ENCODE measurements at places on chromosomes 12 and 14.

- no peak for DNase-seq
Observed at GRCh38 chr14:105192866-105193731, 12.0 kb upstream of the NUDT14 start.

GRCh38 chr12:84413656-84414055 lies 498.9 kb downstream of the SLC6A15 start:
- DNase-seq: no peak

DNA sequence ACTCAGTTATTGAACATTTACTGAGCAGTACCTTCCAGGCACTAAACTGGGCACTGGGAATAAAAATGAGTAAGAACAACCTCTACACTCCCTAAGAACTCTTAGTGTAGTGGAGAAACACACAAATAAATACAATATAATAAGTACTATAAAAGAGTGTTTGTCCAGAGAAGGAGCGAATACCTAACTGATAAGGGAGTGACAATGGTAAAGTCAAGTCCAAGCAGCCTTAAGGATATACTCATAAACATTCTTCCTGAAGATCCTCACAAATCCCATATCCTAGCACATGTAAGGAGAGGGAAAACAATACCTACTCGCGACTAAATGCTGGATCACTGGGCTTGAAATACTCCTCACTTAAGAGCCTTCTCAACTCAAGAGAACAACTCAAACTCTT lies 32.8 kb downstream of the SPTLC2 start:
- no peak for DNase-seq

GRCh38 chr12:3335078-3335487 lies 155.9 kb upstream of the PRMT8 start:
- DNase-seq: no peak

DNA sequence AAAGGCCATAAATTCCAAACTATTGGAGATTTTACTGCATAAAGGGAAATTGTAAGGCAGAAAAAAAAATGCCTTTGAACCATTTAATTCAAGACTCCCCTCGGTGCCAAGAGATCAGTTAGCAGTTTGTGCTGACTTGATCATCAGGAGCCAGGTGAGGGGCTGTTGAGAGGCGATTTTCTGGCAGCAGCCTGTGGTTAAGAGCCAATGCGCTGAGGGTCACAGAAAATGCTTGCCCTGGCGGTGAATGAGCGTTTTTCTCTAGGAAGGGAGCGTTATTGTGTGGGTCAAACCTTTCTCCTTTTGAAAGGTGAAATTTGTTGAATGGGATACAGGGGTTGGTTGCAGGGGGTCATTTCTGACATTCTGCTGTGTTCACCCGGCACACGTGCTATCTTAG lies 4.7 kb downstream of the SRRM4 start:
- no peak for DNase-seq

- peak; percentile 35 for DNase-seq
Observed at GRCh38 chr12:62191491-62192179, 68.6 kb upstream of the USP15 start.

DNA sequence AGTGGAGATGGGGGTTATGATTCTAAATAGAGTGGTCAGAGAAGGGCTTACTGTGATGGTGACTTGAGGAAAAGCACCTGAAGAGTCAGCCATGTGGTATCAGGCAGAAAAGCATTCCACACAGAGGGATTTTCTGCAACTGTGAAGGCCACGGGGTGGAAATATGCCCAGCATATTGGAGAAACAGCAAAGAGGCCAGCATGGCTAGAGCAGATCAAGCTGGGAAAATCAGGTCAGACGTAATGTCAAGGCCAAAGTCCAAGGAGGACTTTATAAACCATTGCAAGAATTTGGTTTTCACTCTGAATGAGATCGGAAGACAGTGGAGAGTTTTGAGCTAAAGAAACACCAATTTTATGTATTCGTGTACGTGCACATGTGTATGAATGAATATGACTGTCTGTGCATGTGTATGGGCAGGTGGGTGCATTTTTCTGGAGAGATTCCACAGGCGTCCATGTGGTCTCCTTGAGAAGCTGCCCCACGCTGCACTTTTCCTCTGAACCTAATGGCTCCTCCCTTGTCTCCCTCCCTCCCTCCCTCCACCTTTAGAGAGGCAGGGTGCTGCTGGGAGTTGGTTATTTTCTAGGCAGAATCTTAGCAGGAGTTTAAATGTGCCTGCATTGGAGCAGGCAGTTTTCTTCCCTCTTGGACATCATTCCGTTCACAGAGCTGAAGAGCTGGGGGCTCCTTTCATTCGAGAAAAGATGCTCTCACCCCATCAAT lies 97.4 kb upstream of the PPP4R3A start:
- no peak for DNase-seq

- DNase-seq: no peak
Observed at GRCh38 chr14:104784218-104784568, 11.4 kb downstream of the AKT1 start.

DNA sequence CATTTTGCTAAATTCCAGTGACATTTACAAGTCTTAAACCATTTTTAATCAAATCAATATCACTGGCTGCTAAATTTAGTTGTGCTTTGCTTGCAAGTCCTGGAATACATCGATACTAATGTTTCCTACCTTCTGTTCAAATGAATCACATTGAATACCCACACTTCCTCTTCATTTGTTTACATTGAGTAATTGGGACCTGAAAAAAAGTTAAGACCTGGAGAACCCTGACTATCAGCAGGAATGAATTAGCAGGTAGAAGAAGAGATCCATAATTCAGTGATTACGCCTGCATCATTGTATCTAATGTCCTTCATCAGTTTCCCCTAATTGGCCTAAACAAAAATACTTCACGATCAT lies 369.3 kb downstream of the ETNK1 start:
- no peak for DNase-seq

DNA sequence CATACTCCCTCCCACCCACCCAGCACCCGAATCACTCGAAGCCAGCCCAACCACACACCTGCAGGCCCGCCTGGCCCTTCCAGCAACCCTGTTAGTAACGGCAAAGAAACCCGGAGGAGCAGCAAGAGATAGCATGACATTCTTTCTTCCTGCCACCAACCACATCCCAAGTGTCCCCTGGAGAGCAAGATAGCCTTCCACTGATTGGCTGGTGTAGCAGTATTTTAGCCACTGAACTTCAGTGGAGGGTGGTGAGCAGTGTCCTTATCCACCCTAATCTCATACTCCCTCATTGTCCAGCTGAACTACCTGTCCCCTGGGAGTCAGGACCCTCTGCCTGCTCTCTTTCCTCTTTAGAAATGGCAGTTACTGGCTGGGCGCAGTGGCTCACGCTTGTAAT lies 769 bp upstream of the SLC39A5 start:
- no peak for DNase-seq

DNA sequence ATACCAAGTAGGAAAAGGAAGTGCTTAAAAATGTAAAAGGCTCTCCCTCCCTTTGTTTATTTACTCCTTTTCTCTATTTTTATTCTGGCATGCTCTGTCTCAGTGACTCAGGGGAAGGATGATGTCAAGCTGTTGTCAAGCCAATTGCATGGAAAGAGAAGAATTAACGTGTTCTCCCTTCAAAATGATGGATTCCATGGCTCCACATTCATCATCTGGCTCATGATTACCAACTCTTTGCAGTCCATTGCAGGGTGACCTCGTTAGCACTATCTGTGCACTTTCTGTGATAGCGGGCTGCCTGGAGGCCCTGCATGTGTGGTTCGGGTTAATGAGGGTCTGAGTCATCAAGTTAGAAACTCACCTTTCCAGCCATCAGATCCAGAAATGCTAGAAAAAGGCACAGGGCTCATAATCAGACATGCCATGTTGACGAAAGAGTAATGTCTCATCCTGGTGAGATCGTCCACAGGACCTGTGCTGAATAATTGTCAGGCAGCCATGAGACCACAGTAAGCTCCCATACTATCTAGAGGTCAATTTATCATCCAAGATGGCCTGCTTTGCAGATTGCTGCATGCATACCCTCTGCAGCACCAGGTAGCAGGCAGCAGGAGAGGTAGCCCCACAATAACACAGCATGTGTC lies 79.2 kb upstream of the BTG1 start:
- no peak for DNase-seq

GRCh38 chr14:60722357-60723115 lies 1.6 kb downstream of the SIX4 start:
- peak; percentile 34 for DNase-seq

DNA sequence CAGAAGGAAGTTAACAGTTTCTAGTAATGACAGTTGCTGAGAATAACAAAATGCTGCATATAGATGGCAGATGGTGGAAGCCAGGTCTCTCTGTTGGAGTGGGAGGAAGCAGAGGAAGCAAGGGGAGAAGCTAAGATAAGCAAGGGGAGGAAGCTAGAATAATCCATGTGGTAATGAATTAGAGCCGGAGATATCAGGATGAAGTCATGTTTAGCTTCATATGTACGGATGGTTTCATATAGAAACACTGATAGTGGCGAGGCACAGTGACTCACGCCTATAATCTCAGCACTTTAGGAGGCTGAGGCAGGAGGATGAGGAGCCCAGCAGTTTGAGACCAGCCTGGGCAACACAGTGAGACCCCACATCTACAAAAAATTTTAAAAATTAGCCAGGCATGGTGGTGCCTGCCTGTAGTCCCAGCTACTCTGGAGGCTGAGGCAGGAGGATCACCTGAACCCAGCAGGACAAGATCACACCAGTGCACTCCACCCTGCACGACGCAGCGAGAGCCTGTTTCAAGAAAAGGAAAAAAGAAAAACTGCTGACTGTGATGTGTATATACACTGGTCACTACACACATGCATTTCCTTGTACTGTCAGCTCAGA lies 49.2 kb downstream of the ANAPC7 start:
- no peak for DNase-seq

DNA sequence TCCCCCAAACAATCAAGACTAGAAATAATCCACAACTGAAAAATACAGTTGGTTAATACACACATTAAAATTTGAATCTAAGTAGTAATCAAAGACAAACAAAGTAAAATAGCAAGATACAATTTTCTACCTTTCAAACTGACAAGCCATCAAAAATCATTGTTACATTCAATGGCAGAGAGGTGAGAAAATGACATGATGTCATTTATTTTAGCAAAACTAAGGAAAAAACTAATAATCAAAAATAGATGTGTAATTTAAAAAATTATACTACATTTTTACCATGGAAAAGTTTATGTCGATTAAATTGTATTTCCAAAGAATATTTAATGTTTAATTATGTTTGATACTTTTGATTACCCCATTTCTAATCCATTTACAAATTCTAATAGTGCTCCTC lies 59.7 kb downstream of the NOVA1 start:
- DNase-seq: no peak

DNA sequence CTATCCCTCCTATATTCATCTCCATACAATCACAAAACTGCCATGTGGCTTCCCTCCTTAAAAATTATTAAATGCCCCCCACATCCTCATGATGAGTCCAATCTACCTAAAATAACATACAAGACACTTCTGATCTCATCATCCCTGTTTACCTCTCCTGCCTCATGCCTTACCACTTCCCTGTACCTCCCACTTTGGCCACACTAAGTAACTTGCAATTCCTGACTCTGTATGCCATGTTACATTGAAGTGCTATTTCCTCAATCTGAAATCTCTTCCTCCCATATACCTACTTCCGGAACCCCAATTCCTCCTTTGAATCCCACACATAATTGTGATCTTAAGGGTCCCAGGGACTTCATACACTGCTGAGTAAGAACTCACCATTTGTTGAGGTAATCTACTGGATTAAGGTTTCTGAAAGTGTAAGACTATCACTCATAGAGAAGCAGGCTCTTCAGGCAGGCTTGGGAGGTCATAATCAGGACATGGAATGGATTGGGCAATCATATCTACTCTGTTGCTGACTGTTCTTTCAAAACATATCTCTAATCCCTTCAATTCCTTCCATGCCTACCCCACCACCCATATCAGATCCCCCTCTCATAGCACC lies 117.6 kb upstream of the PLEKHG7 start:
- no peak for DNase-seq

DNA sequence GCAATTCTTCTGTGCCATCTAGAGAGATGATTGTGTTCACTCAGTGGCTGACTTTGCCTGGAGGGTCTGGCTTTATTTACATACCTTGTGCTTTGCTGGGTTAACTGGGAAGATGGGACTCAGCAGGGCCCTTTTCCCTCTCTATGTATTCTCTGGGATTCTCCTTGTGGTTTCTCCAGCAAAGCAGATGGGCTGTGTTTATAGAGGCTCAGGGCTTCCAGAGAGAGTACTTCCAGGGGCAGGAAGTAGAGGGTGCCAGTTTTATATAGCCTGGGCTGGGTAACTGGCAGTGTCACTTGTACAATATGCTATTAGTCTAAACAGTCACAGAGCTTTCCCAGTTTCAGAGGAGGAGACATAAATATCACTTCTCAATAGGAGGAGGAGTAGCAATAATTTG lies 509.9 kb downstream of the DIO2 start:
- no peak for DNase-seq

DNA sequence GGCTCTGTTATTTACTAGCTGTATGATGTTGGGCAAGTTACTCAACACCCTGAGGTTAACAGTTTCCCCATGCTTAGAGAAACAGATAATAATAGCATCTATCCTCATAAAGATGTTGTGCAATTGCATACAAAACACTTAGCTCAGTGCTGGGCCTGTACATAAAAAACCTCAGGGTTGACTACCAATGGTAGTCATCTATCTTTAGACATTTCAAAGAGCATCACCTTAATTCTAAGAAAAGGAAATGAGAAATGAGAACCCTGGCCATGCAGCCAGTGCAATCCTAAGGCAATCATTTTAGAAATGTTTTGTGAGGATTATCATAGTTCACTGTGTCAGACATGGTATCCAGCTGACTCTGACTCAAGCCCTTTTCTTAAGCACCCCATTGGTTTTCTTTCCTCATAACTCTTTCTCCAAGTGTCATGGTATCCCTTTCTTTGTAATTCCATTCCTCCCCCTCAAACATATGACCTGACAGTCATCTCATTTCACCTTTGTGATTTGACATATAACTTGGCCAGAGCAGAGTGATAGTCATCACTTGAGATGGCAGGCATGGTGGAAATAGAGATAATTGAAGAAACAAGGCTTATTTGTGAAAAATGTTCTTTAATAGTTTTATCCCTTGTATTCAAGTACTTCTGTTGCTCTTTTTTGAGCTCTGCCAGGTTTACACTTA lies 29.5 kb upstream of the OSBPL8 start:
- DNase-seq: no peak

DNA sequence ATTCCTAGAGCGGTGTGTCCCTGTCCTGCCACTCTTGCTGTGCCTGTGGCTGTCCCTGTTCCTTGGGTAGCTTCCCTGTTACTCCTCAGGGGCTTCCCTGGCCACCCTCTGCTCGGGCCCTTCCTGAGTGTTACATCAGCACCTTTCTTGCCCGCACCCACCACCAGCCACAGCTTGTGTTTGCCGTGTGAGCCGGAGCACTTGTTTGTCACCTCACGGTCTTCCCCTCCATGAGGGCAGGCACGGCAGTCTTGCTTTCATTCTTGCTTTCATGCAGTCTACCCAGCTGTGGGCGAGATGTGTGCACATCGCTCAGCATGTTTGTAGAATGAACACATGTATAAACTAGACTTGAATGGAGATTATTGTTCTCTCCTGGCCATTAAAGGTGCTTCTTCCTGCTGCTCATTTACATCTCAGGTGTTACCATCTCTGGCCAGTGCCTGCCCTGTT lies 42.0 kb downstream of the TRAF3 start:
- DNase-seq: no peak

GRCh38 chr14:22152161-22152870 lies 436.7 kb downstream of the DAD1 start:
- DNase-seq: no peak

GRCh38 chr12:47079981-47080724 lies 394 bp upstream of the AMIGO2 start:
- peak; percentile 40 for DNase-seq

Data from spinal cord (tissue), 10 donors.